ENCODE measurements at places on chromosomes 5 and 9.
A peak's percentile ranks its signal among the peaks of the same experiment; 100 is the strongest.

- no peak for DNase-seq
These were observed 71.7 kb downstream of the ANKRD55 start for GRCh38 chr5:56161439-56161823.

DNA sequence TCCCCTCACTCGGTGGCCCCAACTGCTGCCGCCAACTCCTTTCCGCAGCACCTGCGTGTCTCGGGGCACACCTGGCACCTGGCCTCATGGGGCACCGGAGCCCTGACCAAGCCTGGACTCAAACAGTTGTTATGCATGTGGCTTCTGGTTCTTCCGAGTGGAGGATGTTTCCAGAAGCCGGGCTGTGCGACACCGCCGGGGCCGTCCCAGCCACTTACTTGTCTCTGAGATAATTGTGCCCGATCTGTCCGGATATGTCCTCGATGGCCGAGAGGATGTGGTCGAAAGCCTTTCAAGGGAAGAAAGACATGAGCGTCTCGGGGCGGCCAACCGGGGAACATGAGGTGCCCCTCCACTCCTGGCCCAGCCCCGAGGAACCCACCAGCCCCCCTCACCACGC is 38.4 kb downstream of the EXOC3 start:
- no peak for DNase-seq

GRCh38 chr9:137544176-137544760 is 5.9 kb downstream of the PNPLA7 start:
- DNase-seq = no peak

DNA sequence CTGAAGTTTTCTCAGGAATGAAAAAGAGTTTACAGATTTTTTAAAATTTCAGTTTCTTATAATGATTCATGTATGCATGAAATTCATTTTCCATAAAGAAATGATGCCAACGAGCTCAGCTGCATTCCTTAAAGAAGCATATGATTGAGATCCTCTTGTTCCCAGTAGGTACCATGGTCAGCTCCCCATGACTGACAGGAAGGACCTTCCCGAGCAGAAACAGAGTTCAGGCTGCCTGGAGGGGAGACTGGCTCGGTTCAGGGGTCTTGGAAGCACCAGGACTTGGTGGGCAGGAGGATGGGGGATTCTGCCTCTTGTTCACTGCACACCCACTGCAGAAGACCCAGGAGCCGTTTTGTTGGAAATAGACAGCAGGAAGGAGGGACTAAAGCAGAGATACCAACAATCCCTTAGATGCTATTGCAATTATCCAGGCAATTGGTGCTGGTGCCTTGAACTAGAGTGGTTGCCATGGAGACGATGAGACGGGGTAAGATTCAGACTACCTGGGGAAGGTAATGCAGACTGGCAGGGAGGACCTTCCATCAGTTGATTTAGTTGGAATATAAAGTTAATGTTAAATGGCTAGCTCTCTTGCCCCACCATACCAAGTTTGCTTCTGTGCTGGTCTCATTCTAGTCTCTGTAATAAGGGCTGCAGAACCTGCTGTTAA is 447.8 kb downstream of the MTRR start:
- peak; percentile 90 for DNase-seq

GRCh38 chr5:149683964-149684363 is 46.1 kb upstream of the PPARGC1B start:
- no peak for DNase-seq

DNA sequence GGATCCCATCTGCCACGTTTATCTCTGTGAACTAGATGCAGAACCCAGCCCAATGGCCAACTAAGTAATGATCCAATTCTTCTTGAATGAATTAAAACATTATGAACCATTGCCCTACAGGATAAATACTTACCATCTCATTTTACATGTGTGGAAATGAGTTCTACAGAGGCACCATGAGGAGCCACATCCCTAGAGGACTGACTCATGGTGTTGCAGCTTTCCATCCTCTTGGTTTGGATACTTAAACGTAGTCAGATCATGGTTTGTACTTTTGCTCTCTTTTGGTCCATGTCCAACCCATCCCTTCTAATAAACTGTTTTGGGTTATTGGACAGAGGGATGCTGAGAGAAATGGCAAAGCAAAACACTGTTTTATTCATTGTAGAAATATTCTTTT is 484.8 kb downstream of the EBF1 start:
- no peak for DNase-seq

DNA sequence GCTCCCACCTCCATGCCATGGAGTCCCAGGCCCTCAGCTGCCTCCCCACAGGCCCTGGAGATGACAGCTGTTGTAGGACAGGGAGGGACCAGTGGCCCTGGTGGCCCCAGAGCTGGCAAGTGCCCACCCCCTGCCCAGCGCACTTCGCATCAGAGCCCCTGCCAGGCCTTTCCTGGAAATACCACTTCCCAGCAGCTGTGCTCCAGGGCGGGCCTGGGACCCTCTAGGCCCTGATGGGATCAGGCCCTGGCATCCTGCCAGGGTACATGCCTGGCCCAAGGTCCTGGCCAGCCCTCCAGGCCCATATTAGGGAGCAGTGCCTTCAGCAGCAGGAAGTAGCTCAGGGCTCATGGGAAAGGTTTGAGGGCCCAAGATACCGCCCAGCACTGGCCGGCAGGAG is 2.5 kb downstream of the KCNT1 start:
- no peak for DNase-seq

DNA sequence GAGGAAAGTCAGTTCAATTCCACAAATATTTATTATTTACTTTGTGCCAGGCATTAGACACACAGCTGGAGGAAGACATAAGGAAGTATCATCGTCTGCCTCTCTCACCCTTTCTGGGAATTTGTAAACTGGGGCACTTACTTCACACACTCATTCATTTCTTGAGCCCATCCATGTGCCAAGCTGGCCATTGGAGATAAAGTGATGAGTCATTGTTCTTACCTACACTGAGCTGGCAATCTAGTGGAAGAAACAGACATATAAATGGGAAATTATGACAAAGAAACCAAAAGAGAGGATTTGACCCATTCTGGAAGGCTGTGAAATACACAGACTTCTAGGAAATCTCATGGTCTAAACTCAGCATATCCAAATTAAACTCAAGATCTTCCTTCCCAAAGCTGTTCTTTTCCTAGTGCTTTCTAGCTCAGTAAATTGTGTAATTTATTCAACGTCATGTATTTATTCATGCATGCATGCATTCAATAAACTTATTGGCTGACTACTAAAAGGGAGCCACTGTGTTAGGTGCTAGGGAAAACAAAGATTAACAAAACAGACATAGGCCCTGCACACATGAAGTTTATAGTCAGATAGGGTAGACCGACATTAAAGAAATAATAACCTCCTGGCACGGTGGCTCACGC is 65.3 kb downstream of the SH3RF2 start:
- DNase-seq = no peak

- DNase-seq = no peak
These were observed 316.5 kb downstream of the KCTD16 start for GRCh38 chr5:144487207-144487606.

GRCh38 chr5:108484035-108484434 is 102.1 kb upstream of the FBXL17 start:
- no peak for DNase-seq

DNA sequence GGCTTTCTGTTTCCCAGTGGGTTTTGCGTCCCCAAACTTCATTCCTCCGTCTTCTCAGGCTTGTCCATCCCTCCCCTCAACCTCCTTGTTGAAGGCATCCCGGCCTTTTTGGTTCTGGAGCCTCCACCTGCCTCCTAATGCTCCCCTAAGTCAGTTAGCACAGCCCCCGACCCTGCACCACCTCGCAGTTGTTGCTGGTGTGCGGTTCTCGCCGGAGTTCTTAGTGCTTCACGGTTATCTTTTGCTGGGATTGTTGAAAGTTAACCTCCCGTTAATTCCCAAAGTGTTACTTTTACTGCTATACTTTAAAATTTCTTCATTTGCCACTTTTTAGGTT is 447 bp downstream of the UBLCP1 start:
- no peak for DNase-seq

- DNase-seq = no peak
These were observed 138.2 kb downstream of the ADAMTS16 start for GRCh38 chr5:5278201-5278814.

DNA sequence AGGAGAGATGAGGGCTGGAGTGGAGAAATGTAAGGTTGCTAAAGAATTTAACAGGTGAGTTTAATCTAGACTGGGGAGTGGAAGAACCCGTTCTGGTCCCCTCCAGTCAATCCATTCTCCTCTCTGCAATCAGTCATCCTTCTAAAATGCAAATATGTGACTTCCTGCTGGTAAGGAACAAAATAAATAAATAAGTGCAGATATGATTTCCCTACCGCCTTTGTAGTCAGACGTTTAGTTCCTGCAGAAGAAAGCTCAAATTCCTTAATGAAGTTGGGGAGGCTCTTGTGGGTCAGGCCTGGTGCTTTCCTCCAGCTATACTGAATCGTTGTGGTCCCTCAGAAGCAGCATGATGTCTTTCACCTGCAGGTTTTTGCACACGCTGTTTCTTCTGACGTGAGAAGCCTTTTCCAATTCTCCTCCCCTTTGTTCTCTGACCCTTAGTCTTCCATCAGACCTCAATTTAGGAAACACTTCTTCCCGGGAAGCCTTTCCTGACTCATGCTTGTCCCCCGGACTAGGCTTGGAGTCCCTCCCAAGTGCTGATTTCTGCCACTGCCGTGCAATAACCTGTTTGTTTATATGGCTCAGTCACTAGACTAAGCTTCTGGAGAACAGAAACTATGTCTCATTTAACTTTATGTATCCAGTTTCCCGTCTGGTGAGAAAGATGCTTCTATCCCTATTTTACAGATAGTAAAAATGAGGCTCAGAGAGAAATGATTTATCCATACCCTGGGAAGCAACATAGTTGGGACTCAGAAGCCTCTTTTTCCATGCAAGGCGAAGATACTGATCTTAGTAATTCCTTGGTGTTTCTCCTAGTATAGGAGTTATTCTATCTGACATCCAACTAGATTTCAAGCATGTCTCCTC is 1.3 kb downstream of the ATP6V1G1 start:
- DNase-seq = no peak

DNA sequence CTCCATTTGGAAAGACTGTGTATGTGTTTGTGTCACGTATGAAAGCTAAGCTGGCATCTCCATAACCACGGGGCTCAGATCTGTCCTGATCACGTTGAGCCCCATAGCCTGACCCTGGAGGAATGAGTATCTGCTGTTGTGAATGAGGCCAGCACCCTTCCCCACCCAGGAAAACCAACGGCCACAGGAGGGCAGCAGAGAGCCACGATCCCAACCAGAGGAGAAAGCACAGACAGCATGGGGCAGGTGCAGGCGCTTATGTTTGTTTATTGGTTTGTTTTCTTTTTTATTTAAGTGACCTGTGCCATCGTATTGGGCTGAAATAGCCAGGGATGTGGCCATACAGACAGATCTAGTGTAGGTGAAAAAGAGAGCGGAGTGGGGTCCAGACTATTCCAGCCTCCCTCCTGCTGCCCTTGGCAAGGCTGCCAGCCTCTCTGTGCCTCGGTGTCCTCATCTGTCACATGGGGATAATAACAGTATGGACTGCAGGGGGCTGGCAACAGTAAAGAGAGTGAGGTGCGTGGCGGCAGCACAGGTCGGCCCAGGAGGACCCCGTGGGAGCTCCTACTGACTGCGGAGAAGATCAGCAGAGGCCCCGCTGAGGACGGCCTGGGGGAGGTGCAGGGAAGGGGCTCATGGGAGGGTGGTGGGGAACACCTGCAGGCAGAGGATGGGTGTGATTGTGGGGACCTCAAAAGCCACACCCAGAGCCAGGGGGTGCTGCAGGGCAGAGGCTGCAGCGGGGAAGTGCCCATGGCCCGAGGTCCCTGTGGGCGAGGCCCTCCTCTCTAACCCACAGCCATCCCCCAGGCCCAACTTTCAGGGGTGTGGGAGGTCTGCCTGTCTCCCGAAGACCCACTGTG is 12.1 kb downstream of the OR2V2 start:
- DNase-seq = peak; percentile 88

DNA sequence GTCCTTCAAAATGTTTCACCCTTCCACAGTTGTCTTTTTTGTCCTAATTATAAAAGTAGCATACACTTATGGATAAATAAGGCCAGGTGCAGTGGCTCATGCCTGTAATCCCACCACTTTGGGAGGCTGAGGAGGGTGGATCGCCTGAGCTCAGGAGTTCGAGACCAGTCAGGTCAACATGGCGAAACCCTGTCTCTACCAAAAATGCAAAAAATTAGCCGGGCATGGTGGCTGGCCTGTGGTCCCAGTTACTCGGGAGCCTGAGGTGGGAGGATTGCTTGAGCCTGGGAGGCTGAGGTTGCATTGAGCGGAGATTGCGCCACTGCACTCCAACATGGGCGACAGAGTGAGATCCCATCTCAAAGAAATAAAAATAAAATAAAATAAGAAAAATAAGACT is 1.6 kb downstream of the C5orf52 start:
- DNase-seq = no peak

DNA sequence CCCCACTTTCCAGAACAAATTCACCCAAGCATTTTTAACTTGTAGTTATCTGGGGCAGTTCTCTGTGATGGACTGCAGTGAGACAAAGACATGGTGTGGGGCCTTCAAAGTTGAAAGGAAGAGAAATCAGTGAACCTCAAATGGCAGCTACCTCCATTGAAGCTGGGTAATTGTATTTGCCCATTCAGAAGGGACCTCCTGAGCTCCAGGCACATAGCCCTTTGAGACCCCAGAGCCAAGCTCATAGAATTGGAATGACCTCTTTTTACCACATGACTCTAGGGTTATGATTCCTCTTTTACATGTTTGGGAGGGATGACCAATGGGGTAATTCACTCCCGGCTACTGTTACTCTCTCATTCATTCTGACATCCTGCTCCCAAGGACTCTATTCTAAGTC is 368.4 kb upstream of the ITGA1 start:
- no peak for DNase-seq

All from NCI-H748 treated with DMSO at 0.1 percent for 48 hours (cell line).